HTR-8/SVneo (cell line): ENCODE measurements at places on chromosomes 2 and 18.

- DNase-seq: no peak
Observed at GRCh38 chr2:232783278-232783677, 6.9 kb upstream of the KCNJ13 start.

DNA sequence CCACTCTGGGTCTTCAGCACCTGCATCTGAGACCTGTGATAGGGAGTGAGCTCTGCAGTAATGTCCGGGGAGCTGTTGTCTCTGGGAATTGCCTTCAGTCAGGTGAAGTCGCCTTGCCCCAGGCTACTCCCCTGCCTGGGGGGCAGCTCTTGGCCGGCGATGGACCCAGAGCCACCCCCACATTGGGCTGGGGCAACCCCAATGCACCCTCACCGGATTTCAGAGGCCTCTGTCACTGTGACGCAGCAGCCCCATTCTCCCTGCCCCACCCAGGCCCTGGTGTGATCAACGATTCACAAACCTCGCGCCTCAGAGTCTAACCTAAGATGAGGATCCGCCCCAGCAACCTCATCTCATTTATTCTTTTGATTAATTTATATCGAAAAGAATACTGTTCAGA lies 303.6 kb downstream of the NDUFA10 start:
- DNase-seq: no peak

GRCh38 chr18:6928359-6928758 lies 189.2 kb downstream of the LAMA1 start:
- DNase-seq: no peak

GRCh38 chr2:71797035-71797810 lies 343.9 kb downstream of the DYSF start:
- no peak for DNase-seq

GRCh38 chr18:76750269-76750668 lies 72.1 kb upstream of the ZNF236 start:
- DNase-seq: no peak

- DNase-seq: no peak
Observed at GRCh38 chr2:42376758-42377157, 15.7 kb upstream of the COX7A2L start.

DNA sequence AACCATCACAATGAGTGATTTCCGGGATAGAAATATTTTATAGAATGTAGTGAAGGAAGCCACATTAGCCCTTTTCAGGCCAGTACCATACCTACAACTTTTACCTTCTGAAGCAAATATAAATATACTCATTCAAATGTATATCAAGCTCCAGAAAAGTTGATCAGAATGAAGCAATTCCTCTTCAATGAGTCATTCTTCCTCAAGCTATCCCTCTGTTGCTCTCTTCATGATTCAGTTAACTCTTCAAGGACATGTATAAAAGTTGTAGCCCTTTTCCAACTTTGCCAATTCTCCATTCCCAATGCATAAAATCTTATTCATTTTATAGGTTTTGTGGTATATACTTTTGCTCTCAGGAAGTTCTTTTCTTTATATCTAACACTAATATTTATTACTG lies 242.1 kb upstream of the RGPD4 start:
- DNase-seq: no peak

DNA sequence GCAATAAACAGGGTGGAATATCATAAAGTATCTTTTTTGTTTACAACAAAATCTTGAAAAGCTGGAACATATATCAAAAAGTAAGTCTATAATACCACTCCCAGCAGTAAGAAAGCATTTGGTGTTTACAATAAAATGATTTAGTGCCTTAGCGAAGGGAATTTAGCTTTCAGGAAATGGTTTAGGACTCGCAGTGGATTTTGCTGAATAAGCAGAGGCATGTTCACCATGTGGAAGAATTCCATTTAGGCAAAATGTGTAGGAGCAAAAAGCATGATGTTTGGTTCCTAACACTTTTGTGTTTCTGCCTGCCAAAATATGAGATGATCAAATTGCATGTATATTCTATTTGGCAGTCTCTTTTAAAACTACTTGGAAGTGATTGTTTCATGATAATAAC lies 163.6 kb downstream of the AGPS start:
- DNase-seq: no peak

- no peak for DNase-seq
Observed at GRCh38 chr2:32446369-32446768, 89.5 kb downstream of the BIRC6 start.

- DNase-seq: no peak
Observed at GRCh38 chr2:169768262-169768995, 30.2 kb upstream of the SSB start.

- DNase-seq: no peak
Observed at GRCh38 chr2:114076961-114077360, 187.1 kb downstream of the ACTR3 start.

DNA sequence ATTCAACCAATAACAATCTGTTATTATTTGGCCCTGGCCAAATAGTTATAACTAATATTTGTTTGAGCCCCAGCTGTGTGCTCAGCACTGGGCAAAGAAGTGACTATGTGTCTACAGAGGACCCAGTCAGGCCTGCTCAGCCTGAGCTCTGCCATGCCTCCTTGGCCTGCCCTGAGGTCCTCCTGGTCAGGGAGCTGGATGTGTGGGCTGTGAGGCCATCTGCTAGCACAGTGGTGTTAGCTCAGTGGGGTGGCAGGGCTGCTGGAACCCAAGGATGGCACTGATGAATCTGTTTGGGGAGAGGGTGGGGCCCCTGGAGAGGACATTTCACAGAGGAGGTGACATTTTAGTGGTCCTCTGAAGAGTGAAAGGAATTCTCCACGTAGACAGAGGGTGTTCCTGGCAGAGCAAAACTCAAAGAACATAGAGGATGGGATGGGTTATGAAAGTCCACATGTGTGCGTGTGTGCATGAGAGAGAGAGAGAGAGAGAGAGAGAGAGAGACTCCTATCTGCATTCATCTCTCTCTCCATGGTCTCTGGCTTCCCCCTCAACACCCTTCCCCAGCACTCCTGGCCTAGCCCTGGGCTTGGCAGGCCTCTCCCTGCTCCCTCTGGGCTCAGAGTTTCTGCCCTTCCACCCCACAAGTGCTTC lies 21.2 kb upstream of the ATOH8 start:
- no peak for DNase-seq

GRCh38 chr18:61741881-61742454 lies 150.8 kb downstream of the RNF152 start:
- no peak for DNase-seq

GRCh38 chr2:217523286-217523685 lies 479.5 kb downstream of the TNS1 start:
- no peak for DNase-seq

GRCh38 chr2:72915320-72915906 lies 1.9 kb upstream of the EMX1 start:
- no peak for DNase-seq

- DNase-seq: no peak
Observed at GRCh38 chr2:218708086-218708485, 2.5 kb upstream of the TTLL4 start.

- no peak for DNase-seq
Observed at GRCh38 chr2:199458009-199458805, 468 bp upstream of the SATB2 start.
